T-helper 2 cell (primary cell): ENCODE measurements at places on chromosomes 2 and 18.

DNA sequence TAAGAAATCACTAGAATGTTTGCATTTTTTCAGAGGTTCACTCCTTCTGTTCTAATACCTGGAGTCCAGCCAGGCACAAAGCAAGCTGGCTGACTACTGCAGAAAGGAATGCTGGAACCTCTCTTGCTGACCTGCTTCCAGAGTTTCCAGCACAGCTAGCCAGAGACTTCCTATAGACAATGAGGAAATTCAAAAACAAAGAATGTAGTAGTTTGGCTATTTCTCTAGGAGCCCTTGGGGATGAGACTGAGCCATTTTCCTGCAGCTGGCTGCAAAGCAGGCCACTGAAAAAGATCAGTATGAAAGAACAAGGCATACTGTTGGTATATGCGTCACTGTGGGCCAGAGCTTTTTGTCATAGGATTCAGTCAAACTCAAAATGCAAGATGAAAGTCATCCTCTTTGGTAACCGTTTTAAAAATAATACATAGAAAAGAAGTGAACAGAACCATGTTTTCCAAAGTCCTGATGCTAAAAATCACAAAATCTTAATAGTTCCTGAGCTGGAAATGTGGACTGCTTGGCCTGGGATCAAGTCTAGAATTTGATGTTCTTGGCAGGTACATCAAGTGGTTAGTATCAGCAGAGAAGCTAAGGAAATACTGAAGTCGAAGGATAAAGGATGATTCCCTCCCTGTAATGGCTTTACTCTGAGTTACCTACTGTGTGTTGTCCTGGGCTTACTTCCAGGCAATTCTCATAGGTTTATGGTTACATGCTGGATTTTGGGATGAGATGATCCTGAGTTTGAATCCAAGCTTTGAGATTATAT is 9.0 kb upstream of the DSEL start:
- no peak for DNase-seq

- no peak for DNase-seq
These were observed 14.0 kb downstream of the ARMC9 start for GRCh38 chr2:231212329-231212845.

- no peak for DNase-seq
These were observed 159.5 kb upstream of the NDUFV2 start for GRCh38 chr18:8942909-8943545.

DNA sequence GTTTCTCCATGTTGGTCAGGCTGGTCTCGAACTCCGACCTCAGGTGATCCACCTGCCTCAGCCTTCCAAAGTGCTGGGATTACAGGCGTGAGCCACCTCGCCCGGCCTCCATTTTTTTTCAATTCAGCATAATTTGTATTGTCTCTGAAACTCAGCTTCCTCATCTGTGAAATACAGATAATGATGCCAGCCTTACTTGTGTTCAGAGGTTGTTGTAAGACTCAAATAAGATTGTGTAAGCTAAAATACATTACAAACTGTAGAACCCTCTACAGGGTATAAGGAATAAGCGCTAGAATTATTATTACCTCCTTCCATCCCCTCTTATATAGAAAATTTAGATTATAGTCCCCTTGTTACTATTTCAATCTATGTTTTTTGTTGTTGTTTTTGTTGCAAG is 24.8 kb upstream of the STARD7 start:
- no peak for DNase-seq

- no peak for DNase-seq
These were observed 18.3 kb upstream of the ITGA6 start for GRCh38 chr2:172409042-172409441.

- no peak for DNase-seq
These were observed 98.6 kb downstream of the MSH2 start for GRCh38 chr2:47501374-47502200.

DNA sequence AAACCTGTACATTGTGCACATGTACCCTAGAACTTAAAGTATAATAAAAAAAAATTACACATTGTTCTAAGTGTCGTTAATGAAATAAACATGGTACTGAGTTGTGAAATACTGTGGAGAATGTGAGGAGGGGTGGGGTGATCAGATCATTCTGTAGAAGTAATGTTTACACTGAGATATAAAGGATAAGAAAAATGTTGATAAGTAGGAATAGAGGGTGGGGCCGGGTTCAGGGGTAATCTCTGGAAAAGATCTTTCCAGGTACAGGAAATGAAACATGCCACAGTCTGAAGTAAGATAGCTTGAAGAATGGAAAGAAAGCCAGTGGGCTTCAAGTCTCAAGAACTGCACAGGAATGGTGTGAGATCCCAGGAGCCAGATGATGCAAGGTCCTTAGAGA is 1482.4 kb downstream of the LRP1B start:
- DNase-seq: no peak

DNA sequence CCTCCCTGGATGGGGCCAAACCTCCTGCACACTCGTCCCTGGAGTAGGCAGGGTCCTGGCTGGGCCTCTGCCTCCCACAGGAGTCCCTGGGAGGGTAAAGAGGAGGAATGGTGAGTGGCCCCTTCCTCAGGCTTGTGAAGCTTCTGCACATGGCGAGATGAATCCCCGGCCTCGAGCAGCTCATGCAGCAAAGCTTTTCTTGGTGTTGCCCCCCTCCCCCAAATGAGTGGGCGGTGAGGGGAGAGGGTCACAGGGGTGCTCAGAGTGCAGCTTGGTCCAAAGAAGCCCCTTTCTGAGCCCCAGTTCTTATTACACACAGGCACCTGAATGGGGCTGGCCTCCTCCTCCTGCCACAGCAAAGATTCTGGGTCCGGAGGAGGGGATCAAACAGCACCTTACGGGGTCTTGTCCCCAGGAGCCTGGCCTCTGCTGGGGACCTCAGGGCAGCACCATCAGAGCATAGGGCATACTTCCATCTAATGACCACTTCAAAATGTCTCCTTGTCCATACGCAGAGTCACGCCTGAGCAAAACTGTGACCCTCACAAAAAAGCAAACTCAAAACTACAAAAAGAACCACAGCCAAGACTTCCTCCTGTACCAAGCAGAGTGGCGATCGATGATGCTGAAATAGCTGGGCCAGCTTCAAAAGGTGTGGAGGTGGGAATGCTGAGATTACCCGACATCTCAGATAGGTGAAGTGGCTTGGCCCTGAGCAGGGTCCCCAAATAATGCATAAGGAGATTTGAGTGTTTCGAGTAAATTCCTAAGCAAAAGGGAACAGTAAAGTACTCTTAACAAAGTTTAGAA is 148.4 kb upstream of the TWIST2 start:
- DNase-seq: no peak

- DNase-seq: no peak
These were observed 590.6 kb downstream of the DSC3 start for GRCh38 chr18:30451981-30452380.

DNA sequence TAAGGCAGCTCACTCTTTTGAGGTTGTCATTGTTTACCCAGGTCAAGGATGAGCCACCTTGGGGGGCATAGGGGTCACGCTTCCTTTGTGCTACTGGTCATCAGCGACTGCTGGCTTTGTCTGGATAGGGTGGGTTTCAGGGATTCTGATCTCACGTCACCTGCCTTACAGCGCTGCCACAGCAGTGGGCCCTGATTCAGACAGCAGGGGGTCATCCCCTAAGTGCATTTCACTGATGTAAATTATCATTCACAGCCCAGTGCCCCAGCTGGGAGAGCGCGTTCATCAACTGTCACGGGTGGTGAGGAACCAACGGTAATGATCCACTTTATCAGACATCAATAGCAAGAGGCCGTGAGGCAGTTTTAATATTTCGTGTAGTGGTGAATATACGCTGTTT is 291.2 kb downstream of the NEDD4L start:
- no peak for DNase-seq

- no peak for DNase-seq
These were observed 100.7 kb downstream of the NUP35 start for GRCh38 chr2:183224948-183225347.

DNA sequence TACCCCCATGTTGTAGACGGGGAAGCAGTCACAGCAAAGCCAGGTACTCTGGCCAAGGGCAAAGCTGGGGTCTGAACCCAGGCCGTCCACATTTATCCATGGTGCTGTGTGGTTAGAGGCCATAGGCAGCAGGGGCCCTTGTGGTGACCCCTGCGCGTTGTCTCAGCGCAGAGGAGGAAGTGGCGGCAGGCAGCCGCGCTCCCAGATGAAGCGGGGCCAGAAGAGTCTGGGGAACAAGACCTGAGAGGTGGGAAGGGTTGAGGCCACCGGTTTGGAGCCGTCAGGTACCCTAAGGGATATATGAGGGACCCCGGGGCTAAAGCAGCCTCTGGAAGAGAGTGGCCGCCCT is 770 bp downstream of the ZNF396 start:
- DNase-seq: no peak
